ENCODE measurements at places on chromosomes 3 and 15. TPM values are rescaled to one million over a fixed set of nuclear protein-coding genes. Genes with fewer than 3 reads are reported as not detected.

- no peaks in the 10 kb centered on the region for H3K36me3 ChIP-seq
- H3K27ac ChIP-seq, result no peak overlapping the region
- no peak for DNase-seq
- H3K27me3 ChIP-seq, result peaks cover 11% of the 10 kb centered on the region
- no peaks in the 10 kb centered on the region for H3K4me1 ChIP-seq
Measured at GRCh38 chr3:167992381-167992780, 103.3 kb downstream of the GOLIM4 start.

DNA sequence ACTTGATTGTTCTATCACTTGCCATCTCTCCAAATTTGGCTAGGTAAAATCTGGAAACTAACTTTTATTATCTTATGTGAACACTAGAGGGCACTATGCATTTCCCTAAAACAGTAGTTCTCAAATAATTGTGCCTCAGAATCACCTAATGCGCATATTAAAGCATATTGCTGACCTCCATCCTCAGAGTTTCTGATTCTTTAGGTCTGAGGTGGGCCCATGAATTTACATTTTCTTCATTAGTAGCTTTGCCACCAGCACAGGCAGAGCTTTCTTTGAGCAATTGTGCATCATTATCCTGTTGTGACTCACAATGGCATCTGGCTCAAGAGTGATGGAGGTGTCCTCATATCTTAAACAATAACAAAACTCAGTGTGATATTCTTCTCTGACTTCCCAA, 17.5 kb upstream of the BCHE start:
- H3K4me1 ChIP-seq, result no peaks in the 10 kb centered on the region
- DNase-seq, result no peak
- no peaks in the 10 kb centered on the region for H3K27me3 ChIP-seq
- H3K4me3 ChIP-seq, result no peak overlapping the region

DNA sequence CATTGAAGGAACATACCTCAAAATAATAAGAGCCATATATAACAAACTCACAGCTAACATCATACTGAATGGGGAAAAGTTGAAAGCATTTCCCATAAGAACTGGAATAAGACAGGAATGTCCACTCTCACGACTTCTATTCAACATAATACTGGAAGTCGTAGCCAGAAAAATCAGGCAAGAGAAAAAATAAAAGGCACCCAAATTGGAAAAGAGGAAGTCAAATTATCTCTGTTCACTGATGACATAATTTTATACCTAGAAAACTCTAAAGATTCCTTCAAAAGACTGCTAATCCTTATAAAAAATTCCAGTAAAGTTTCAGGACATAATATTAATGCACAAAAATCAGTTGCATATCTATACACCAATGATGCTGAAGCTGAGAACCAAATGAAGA, 34.9 kb downstream of the SLC2A2 start:
- H3K36me3 ChIP-seq, result no peaks in the 10 kb centered on the region
- H3K27me3 ChIP-seq, result peaks cover 15% of the 10 kb centered on the region
- no peaks in the 10 kb centered on the region for H3K4me1 ChIP-seq
- no peak for DNase-seq

DNA sequence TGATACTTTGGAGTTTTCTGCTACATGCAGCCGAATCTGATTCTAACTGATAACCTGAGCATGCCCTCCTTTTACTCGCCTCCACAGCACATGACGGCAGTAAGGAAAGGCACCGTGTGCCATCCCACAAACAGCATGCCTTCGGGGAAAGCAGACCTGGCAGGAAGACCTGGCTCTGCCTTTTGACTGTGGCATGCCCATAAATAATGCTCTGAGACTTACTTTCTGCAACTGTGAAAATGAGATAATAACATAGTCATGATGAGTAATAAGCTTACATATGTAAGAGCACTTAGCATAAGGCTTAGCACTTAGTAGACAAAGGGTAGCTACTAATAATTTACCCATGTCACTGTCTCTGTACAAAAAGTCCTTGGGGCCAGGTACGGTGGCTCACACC, 32.9 kb downstream of the MTHFS start:
- peaks cover 38% of the 10 kb centered on the region for H3K36me3 ChIP-seq
- no peaks in the 10 kb centered on the region for H3K27me3 ChIP-seq
- H3K4me3 ChIP-seq, result no peak overlapping the region
- H3K27ac ChIP-seq, result no peak overlapping the region
- no peak for DNase-seq
- H3K4me1 ChIP-seq, result peaks cover under 1% of the 10 kb centered on the region

FANCD2OS gene
- not detected for total RNA-seq

SEC62 gene
- 46.5 TPM for total RNA-seq

Data from activated CD8-positive, alpha-beta T cell treated with anti-CD3 and anti-CD28 coated beads, Interleukin-2, amount 10 ng/mL, durations not matched to agents 7 days and 5 days (primary cell).